Large intestine (tissue), 12 donors: ENCODE measurements at places on chromosomes 4 and X.

DNA sequence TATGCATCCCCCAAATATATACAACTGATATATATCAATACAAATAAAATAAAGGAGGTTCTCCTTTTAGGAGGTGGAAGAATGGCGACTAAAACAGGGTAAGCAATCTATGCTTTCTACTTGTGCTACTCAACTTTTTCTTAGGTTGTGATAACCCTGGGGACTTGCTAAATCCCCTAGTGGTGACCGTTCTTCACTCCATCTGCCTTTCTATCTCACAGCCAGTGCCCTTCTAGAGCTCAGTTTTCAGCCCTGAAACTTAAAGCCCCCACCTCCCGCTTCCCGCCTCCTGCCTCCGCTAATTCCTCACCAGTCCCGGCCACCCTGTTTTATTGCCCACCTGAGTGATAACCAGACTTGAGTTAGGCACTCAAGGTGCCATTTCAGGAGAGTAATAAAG, 15.5 kb upstream of the ESX1 start:
- DNase-seq = no peak

GRCh38 chr4:151015459-151016347, 619 bp upstream of the LRBA start:
- peak; percentile 95 for DNase-seq

DNA sequence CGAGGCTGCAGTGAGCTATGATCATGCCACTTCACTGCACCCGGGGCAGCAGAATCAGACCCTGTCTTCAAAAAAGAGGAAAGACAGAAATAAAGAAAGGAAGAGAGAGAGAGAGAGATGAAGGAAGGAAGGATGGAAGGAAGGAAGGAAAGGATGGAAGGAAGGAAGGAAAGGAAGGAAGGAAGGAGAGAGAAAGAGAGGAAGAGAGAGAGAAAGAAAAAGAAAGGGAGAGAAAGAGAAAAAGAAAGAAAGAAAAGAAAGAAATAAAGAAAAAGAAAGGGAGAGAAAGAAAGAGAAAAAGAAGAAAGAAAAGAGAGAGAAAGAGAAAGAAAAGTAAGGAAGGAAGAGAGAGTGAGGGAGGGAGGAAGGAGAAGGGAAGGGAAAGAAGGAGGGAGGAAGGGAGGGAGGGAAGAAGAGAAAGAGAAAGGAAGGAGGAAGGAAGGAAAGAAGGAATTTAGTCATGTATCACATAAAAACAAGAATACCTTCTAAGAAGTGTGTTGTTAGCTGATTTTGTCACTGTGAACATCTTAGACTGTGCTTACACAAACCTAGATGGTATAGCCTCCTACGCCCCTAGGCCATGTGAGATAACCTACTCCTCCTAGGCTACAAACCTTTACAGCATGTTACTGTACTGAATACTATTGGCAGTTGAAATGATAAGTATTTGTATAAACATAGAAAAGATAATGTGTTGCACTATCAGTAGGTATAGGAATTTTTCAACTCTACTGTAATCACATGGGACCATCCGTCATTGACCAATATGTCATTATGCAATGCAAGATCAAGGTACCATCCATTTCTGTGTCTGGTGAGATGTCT, 17.4 kb upstream of the AFF1 start:
- DNase-seq = peak; percentile 75

DNA sequence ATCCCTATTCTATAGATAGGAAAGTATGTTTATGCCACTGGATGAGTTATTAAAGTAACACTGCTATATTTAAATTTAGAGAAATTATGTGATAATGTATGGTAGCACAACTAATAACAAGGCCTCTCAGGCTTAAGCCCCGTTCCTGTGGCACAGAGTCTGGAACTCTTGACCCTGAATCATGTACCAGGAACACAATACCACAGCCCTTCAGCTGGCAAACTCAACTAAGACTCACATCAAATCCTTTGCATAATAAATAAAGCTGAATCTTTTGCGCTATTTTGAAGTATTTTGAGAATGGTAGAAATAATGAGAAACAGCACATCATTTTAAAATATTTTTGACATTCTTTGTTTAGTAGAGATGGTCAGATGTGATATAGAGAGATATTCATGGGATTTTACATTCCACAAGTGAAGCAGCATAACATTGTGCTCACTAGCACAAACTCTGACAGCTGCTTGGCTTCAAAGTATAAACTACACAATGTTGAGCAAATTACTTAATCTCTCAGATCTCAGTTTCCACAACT, 478.4 kb upstream of the FAM241A start:
- DNase-seq = no peak

- DNase-seq = no peak
Observed at GRCh38 chr4:87939978-87940690, 35.4 kb upstream of the SPP1 start.
